ENCODE measurements at places on chromosomes 13 and 19.

DNA sequence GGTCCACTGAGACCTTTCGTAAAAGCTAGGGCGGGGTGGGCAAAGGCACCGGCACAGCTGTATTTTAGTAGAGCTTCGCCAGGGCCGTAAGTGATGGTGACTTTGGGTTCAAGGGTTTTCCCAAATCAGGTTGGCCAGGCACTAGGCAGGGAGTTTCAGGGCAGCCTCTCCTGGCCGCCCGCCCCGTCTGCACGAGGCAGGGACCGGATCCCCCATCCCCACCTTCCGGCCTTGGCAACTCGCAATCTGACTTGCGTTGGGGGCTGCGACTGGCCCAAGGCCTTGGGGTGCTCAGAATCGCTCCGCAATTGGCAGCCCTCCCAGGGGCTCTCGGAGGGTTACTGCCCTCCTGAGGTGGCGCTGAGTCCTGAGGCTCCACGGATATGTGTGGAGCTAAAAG is 4.1 kb upstream of the ZIC5 start:
- DNase-seq, result no peak

DNA sequence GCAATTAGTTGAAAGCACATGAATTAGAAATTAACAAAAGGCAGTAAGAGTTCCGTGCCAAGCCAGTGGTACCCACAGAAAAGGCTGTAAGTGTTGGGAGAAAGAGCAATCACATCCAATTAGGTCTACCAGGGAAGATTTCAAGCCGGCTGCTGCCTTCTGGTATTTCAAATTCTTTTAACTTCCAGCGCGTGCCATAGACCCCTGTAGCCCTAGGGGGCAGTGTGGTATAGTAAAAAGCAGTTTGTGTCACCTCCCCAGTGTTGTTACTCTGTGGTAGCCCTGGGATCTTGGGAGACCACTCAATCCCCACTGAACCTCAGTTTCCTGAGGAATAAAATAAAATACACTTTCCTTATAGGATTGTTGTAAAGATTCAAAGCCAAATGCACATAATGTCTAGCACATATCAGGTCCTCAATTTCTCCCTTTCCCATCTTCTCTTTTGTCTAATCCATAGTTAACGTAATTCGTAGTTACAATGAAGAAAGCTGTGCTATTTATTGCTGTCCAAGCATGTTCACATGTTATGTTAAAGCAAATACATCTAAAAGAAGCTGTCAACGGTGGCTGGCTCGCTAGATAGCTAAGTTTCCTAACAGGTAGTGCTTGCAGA is 230.2 kb downstream of the TDRD3 start:
- DNase-seq, result no peak

- peak; percentile 76 for DNase-seq
Observed at GRCh38 chr19:4633140-4633967, 6.0 kb upstream of the TNFAIP8L1 start.

- no peak for DNase-seq
Observed at GRCh38 chr13:20547479-20547908, 19.5 kb upstream of the IFT88 start.

GRCh38 chr13:45316996-45317395 is 24.0 kb downstream of the TPT1 start:
- DNase-seq, result no peak

DNA sequence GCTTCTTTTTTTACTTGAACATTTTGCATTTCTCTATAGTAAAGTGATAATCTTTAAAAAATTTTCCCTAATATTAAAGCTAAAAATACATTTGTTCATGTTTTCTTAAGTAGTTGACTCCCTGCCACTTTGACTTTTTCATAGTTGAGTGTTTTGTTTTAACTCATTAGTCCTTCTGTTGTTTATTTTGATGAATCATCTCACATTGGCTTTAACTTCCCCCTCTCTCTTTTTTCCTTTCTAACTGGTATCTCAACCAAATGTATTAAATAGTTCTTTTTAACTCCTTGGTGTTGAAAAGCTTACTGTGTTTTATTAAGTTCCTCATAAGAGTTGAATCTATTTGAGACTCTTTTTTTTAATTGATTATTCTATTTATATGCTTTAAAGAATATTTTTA is 2.8 kb downstream of the TNFSF13B start:
- DNase-seq, result peak; percentile 39

DNA sequence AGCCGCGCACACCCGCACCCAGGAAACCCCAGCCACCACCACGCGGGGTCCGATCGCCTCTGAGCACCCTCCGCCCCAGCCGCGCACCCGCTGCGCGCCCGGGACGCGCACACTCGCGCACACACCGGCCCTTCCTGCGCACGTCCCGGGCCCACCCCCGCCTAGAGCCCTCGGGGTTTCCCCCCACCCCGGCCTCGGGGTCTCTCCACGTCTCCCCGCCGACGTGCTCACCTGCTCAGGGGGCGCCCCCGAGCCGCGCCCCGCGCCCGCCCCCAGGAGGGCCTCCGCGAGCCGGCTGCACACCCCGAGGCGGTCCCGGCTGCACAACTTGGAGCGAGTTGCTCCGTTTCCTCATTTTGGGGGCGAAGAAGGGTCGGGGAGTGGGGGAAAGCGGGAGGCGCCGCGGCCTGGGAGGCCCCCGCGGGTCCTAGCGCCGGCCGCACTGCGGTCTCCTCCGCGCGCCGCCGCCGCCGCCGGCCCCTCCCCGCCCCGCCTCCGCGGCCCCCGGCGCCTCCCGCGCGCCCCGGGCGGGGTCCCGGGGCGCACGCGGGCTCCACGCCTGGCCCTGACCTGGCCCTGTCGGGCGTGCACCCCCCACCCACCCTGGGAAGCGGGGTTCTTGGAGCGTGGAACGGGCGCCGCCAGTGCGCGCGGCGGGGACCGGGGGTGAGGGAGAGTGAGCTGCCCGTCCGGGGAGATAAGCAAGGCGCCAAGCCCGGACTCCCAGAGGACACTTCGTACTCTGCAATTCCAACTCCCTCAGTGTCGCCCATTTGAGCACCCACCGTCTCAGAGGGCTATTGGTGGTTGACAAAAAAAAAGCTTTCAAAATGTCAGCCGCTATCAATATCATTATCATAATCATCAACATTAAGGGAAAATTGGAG is at the start of gene MATK:
Gene MATK, minus strand, starts transcription at position 444 of the 887 bp plus-strand sequence. CDS start 1,246 bp downstream, outside the sequence.
- DNase-seq, result peak; percentile 12

DNA sequence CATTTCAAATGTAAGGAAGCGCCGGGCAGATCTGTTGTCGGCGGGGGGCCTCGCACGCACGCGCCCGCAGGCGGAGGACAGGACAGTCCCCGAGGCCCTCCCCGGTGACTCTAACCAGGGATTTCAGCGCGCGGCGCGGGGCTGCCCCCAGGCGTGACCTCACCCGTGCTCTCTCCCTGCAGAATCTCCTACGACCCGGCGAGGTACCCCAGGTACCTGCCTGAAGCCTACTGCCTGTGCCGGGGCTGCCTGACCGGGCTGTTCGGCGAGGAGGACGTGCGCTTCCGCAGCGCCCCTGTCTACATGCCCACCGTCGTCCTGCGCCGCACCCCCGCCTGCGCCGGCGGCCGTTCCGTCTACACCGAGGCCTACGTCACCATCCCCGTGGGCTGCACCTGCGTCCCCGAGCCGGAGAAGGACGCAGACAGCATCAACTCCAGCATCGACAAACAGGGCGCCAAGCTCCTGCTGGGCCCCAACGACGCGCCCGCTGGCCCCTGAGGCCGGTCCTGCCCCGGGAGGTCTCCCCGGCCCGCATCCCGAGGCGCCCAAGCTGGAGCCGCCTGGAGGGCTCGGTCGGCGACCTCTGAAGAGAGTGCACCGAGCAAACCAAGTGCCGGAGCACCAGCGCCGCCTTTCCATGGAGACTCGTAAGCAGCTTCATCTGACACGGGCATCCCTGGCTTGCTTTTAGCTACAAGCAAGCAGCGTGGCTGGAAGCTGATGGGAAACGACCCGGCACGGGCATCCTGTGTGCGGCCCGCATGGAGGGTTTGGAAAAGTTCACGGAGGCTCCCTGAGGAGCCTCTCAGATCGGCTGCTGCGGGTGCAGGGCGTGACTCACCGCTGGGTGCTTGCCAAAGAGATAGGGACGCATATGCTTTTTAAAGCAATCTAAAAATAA is 18.2 kb downstream of the IL17D start:
- no peak for DNase-seq

DNA sequence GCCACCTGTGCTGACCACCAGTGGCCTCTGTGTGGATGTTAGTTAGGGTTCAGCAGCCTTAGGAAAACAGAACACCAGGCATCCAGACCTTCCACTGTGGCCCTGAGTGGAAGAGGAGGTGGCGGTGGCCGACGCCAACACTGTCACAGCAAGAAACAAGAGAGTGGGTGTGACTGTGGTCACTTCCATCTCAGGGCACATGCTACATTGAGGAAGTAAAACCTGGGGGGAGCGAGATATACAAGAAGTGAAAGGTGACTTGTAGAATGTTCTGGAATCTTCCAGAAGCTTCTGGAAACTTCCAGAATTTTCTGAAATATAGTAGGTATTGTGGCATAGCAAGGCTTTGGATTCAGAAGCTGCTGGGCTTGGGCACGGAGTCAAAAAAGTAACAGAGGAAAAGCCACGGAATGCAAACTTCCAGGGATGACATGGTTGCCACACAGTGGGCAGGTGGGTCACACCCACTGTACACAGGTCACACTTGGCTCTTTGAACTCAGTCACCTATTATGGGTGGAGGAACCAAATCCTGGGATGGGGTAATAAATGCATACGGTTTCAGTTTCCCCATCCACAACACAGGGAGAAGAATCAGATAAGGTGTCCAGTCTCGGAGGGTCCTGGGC is 24.3 kb downstream of the GNG7 start:
- no peak for DNase-seq

DNA sequence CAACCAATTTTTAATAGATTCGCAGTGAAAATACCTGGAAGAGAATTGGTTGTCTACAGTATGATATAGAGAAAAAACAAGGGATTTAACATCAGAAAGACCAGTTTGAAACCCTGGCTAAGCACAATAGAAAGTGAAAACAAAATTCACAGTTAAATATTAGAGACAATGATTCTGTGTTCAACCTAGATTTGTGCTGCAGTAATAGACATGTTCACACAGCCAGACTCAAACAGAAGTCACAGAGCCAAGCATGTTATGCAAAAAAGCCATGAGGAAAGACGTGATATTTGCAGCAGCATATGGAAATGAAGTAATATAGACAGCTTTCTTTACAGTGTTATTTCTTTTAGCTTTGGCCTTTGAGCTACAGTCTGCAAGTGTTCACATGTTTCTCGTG is 48.1 kb downstream of the SCEL start:
- no peak for DNase-seq

GRCh38 chr19:1624458-1624857 is 19.2 kb upstream of the UQCR11 start:
- DNase-seq, result no peak

GRCh38 chr13:100520936-100521850 is 67.4 kb downstream of the GGACT start:
- no peak for DNase-seq

GRCh38 chr19:7920519-7921301 is 572 bp downstream of the SNAPC2 start:
- peak; percentile 80 for DNase-seq

GRCh38 chr13:30752201-30752797 is 17.0 kb downstream of the ALOX5AP start:
- DNase-seq, result no peak

DNA sequence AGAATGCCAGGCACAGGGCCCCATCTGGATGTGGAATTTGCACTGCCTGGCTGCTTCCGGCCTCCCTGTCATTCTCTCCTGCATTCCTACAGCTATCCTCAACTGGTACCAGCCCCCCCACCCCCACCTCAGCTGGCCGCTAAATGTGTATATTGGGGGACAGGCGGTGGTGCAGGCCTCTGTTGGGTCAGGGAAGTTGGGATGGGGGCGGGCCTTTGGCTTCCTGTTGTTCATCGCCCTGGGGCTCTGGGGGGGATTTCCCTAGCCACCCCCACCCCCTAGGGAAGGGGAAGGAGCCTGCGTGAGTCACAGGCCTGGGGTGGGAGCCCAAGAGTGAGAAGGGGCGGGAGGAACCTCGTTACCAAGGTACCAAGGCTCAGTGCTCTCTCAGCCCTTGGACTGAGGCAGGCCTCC is 10.6 kb downstream of the POU2F2 start:
- DNase-seq, result no peak

DNA sequence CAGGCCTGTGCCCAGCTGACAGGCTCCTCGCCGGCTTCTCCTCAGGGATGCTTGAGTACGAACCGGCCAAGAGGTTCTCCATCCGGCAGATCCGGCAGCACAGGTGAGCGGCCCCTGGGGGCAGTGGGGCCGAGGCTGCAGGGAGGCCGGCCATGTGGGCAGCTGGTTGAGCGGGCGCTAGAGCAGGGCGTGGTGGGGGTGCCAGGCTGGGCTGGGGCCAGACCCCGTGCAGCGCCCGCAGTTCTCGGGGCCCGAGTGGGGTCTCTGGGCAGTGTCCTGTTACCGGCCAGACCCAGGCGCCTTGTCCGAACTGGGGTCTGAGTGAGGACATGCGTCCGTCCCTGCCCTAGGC is 15.9 kb downstream of the CBARP start:
- no peak for DNase-seq

DNA sequence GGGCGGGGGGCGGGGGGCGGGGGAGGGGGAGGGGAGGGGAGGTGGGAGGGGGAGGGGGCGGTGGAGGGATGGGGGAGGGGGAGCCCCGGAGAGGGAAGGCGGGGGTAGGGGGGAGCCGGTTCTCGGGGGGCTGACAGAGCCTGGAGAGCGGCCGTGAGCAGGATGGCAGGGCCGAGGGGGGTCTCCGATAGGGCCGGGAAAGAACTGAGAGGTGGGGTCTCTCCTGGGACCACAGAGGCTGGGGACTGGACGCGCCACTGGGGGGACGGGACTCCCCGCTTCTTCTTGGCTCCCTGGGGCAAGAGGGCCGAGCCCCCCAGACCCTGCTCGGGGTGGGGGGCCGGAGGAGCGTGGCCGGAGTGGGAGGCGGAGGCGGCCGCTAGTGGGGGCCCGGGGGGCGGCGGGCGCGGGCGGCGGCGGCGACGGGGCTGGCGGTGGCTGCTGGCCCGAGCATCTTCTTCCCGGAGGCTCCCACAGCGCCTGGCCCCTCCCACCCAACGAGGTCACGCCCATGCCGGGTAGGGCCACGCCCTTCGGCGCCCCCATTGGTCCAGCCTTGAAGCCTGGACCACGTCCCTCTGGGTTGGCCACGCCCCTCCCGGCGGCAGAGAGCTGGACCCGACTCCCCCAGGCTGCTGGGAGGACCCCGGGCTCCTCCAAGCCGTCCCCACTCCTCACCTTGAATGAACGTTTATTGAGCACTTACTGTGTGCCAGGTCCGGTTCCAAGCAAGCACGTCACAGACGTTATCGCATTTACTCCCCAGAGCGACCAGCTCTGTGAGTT is at the start of gene NOVA2:
Gene NOVA2, minus strand, starts transcription at position 313 of the 786 bp plus-strand sequence. CDS start 514 bp downstream, outside the sequence.
- DNase-seq, result no peak

- no peak for DNase-seq
Observed at GRCh38 chr13:46684287-46685001, 112.5 kb downstream of the ESD start.

GRCh38 chr13:107907065-107907805 is 308.1 kb downstream of the LIG4 start:
- DNase-seq, result no peak

DNA sequence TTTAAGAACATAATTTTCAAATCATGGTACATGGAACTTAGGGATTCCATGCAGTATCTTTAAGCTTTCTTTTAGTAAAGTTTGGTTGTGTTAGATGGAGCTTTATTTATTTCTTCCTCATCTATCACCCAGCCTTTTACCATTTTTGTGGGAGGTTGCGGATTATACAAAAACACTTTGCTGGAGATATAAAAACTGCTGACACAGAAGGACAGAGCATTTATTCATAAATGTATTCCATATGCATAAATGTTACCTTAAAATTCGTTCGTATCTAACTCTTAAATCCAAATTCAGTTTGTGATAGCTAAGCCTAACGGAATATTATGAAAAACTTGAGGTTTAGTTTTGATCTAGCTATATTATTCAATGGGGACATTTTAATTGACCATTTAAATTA is 143.3 kb downstream of the TDRD3 start:
- no peak for DNase-seq

Measured in GF-D8 (cell line).